Stimulated activated CD4-positive, alpha-beta T cell treated with anti-CD3 and anti-CD28 coated beads, Interleukin-1b, Interleukin-23, amount 100 ng/mL, for 24 hours (primary cell): ENCODE measurements at places on chromosomes 6 and 20.

GRCh38 chr6:47170617-47170947 is 128.4 kb upstream of the ADGRF1 start:
- no peak for DNase-seq

GRCh38 chr20:37473249-37474000 is 47.6 kb upstream of the NNAT start:
- DNase-seq, result no peak

DNA sequence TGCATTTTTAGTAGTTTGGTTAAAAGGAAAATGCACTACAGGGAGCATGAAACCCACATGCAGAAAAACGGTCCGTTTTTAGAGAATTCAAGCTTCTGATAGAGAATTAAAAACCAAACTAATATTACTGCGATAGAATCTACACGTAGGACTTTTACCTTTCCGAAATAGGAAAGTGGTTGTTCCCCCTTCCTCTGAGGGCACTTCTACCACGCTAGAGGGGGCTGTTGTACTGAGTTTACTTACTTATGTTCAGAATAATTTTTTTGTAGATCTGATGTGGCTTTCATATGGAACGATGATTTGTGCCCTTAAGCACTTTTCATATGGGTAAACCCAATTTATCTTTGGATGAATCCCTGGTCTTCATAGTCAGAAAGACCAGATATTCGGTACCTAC is 264.3 kb upstream of the PLN start:
- DNase-seq, result peak; percentile 12

DNA sequence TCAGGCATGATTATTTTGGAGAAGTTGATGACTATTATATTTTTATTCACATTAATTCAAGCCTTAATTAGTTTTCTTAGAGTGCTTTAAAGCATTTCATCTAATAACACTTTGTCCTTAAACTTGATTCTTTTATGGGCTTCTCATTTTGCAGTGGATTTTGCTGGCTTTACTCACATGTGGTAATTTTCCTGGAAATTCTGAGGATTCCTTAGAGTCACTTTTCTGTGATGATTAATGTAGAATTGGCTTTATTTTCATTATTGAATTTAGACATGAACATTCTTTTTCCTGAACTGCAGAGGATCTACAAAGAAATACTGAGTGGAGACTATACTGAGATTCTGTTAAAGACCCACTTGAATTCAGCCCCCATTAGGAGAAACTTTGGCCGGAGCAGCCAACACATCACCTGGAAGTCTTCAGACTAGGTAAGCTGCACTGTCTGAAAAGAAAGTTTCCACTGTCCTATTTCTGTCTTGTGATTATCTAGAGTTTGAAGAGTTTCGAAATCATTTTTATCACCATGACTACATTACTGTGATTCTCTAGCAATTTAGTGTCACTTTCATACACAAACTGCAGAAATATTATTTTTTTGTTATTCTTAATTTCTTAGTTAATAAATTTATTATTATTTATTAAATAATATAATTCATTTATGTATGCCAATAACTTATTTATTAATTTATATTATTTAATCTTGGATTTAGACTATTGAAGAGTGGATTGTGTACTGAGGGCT is 1.9 kb downstream of the RFPL4B start:
- DNase-seq, result no peak

- no peak for DNase-seq
Measured at GRCh38 chr20:35578469-35578868, 36.6 kb downstream of the ERGIC3 start.

GRCh38 chr6:118709859-118710350 is 58.5 kb upstream of the CEP85L start:
- peak; percentile 43 for DNase-seq

DNA sequence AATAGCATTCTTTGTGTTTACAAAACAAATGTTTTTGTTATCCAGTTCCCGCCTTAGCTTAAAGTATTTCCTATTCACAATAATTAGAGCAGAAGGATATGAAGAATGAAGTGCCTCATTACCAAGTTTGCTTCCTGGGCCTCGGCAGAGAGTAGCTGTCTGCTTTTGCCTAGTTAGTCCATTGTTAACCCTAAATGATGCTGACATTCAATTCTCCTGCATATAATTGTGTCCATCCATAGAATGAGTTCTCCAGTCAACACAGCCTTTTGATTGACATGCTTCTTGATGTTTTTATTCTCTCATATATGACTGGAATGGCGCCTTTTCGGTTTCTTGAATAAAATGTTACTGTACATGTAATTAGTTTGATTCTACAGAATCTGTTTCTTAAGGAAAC is 100.9 kb downstream of the MYB start:
- DNase-seq, result no peak

GRCh38 chr6:154432533-154433476 is 76.2 kb upstream of the IPCEF1 start:
- no peak for DNase-seq
